ENCODE measurements at places on chromosomes 4 and X.

- peak; percentile 53 for DNase-seq
Observed at GRCh38 chr4:71187404-71188155, 151.2 kb upstream of the SLC4A4 start.

DNA sequence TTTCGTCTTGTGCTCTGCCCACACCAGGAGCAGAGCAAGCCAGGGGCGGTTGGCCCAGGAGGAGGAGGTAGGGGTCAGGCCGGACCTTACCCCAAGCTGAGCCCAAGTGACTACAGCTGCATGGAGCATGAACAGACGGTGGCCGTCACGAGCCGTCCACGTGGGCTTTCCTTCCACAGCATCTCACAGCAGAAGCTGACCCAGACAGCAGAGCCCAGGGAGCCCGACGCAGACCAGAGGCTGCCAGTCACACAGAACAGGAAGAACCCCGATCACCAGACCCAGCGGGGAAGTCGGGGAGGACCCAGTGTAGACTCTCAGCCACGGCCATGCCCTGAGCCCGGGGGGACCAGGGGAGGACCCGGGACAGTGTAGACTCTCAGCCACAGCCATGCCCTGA lies 58.0 kb downstream of the FAM53A start:
- DNase-seq: no peak

GRCh38 chr4:76738086-76738931 lies 159.6 kb downstream of the SOWAHB start:
- DNase-seq: peak; percentile 98

- no peak for DNase-seq
Observed at GRCh38 chr4:170399581-170400293, 310.0 kb upstream of the AADAT start.

GRCh38 chrX:50799531-50799961 lies 14.4 kb downstream of the SHROOM4 start:
- peak; percentile 25 for DNase-seq

- DNase-seq: peak; percentile 86
Observed at GRCh38 chr4:169410839-169411770, 140.3 kb upstream of the SH3RF1 start.

GRCh38 chrX:115344885-115345614 lies 55.5 kb downstream of the LUZP4 start:
- peak; percentile 97 for DNase-seq

DNA sequence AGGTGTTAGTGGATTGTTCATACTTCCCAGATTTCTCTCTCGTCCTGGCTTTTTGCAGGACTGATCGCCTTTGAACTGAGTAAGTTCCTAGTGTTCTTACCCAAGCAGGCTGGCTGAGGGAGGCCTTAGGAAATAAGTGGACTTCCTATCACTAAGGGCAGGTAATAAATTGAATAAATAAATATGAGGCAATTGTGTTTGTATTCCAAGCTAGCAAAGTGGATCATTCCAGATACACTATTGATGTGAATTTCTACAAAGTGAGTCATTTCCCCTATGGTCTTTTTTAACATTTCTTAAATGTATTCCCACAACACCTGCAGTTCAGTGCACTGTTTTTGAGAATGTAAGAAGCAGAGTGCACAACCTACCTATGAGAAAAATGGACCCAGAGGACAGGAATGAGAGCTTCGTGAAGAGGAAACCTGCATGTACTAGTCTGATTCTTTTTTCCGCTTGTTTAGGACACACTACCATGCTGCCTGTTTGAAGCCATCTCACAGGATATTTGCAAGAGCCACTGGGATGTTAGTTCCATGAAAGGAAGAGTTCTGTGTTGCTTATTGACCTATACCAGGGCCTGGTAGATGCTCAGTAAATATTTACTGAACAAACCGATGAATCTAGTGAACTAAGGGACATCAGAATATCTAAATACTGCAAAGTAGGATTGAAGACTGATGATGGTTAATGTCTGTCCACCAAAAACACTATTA lies 29.0 kb upstream of the SMAD1 start:
- DNase-seq: no peak

- no peak for DNase-seq
Observed at GRCh38 chr4:67282749-67283148, 262.6 kb downstream of the CENPC start.

DNA sequence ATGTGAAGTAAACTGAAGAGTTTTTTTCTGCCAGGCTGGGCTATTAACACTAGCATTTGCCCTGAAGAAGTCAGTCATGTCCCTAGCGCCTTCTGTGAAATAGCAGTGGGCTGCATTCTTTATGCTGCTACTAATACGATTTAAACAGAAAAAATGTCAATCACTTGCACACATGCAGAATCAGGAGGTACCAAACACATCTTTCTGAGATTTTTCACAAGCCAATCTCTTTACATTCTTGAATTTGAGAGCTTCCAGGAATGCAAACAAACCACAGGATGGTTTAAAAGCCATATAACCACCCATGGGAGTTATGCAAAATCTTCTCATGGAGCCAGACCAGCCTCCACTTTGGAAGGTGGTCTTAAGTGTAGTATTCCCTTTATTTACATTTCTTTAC lies 220.1 kb downstream of the IQCM start:
- DNase-seq: peak; percentile 5

- peak; percentile 36 for DNase-seq
Observed at GRCh38 chr4:122224348-122224747, 72.2 kb downstream of the BLTP1 start.

DNA sequence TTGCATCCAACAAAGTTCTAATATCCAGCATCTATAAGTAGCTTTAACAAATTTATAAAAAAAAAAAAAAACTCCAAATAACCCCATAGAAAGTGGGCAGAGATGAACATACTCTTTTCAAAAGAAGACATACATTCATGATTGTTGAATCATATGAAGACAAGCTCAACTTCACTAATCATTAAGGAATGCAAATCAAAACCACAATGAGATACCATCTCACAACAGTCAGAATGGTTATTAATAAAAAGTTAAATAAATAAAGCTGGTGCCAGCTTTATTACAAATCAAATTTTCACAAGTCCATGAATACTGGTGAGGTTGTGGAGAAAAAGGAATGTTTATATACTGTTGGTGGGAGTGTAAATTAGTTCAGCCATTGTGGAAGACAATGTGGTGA lies 592.0 kb downstream of the IQCM start:
- DNase-seq: peak; percentile 68

GRCh38 chr4:73245955-73246354 lies 12.6 kb downstream of the ANKRD17 start:
- no peak for DNase-seq

DNA sequence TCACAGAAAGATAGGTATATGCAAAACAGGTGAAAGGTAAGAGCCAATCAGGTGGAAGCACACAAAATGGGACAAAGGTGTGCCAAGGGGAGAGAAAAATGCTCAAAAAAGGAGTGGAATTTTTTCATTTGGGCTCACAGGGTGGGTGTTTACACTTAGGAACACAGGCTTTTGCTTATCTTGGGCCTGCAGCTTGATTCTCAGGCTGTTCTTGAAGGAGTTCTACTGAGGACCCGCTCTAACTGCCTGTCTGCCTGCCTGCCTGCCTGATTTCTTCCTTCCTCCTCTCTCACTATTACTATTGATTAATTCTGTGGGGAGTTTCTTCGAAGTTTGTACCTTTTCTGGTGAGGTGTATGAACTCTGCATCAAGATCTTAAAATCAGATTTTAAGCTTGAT lies 120.3 kb upstream of the CTSO start:
- DNase-seq: no peak

DNA sequence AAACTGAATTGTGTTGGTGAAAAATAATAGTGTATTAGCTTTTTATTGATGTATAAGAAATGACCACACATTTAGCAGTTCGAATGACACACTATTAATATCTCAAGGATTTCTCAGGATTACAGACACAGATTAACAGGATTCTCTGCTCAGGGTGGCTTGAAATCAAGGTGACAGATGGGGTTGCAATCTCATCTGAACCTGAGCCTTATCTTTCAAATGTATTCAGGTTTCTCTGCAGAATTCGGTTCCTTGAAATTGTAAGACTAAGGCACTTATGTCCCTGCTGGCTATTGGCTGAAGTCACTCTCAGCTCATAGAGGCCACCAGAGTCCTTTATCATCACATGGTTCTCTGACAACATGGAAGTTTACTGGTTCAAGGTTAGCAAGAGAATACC lies 1780.1 kb downstream of the ARAP2 start:
- DNase-seq: no peak

GRCh38 chr4:25065932-25066590 lies 35.3 kb upstream of the LGI2 start:
- no peak for DNase-seq

DNA sequence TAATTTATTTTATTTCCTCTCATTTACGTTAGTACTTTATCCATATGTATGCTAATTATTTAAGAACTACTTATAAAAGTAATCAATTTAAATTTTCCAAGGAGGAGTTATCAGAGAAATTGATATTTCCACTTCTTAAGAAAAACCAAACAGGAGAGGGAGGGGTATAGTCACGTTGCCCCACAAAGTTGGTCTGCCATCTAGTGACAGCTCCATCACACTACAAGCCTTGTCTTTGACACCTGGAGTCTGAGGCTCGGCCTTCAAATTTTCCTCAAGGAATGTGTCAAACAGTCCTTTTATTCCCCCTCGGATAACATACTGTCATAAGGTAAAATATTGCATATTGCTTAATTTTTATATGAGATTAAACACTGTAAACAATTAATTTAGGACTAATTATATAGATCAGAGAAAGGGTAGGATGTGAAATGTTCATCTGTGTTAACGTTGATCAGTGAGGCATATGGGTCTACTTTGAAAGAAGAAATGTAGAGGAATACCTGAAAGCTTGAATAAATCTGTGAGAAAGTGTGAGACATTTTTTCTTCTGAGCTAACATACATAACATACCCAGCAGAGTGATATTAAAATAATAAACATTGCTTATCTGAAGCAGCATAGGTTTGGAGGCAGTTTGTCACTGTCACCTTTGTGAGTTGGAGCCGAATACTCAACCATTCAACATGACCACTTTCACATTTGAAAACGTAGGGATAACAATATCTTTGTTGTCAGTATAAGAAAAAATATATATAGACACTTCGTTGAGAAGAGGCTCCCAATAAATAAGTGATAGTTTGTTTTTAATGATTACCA lies 114.4 kb downstream of the GLRA3 start:
- DNase-seq: peak; percentile 45

DNA sequence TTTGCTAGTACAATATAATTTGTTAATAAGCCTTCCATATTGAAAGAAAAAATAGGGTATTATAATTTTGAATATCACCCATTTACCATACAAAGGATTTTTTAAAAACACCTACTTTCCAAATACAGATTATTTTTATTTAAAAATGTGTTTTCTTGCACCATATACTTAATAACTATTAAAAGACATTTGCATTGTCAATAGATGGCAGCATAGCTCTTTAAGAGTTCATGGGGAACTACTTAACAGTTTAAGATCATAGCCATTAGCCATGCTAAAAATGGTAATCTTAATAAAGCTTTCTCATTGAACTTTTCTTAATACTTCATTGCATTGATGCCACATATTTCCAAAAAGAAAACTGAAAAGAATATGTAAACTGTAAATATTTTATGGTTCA lies 1995.9 kb downstream of the C4orf33 start:
- peak; percentile 31 for DNase-seq

DNA sequence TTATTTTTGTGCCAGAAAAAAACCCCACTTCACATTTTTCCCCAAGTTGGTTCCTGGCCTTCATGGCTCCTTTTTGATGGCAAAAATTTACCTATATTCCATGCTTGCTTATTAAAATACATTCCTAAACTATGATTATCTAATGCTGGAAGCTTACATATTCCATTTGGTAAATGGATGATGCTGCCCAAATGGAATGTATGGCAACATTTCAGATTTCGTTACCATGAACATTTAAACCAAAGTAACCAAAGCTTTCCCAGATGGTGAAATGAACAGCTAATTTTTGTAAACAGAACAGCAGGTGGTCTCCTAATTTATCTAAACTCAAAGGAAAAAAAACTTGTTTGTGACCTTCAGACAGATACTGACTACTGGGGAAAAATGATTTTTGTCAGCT lies 110.8 kb upstream of the TEX13A start:
- DNase-seq: peak; percentile 68

GRCh38 chr4:154478547-154478946 lies 13.1 kb downstream of the DCHS2 start:
- DNase-seq: no peak

DNA sequence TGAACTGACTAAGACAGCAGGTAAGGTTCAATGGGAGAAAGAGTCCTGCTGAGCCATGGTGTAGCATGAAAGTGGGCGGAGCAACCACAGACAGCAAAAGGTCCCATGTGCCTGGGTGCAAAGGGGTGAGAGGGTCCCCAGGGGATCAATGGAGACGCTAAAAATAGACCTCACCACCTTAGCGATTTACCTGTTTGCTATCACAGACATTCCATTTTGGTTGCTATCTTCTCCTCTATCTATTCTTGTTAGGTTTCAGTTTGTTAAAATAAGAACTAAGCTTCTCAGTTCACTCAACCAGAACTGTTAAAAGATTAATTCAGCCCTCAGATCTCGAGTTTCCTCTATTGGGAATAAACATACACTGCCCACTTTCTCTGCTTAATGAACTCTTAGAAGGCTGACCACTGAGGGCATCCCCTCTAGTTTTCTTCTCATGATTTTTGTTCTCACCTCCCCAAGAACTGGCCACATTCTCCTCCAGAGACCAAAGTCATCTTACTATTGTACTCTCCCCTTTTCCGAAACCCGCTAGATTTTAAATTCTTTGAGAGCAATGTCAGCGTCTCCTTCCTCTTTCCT lies 136.7 kb downstream of the PARM1 start:
- DNase-seq: no peak

- no peak for DNase-seq
Observed at GRCh38 chrX:115499112-115499805, 61.7 kb upstream of the PLS3 start.

DNA sequence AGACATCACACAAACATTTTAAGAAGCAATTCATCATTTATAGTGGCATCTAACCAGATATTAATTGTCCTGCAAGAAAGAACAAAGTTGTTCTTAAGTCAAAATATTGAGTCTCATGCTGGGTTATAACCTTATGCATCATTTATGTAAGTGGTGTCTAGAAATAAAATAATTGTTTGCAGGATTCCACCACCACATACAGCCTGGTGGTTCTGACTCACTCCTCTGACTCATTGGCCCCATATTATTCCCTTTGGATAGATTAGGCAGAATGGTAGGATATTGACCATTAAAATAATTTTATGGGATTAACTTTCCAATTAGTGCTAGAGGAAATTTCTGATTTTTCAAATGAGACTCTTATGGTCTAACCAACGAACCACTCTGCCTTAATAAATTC lies 384.5 kb downstream of the GRXCR1 start:
- DNase-seq: peak; percentile 68

DNA sequence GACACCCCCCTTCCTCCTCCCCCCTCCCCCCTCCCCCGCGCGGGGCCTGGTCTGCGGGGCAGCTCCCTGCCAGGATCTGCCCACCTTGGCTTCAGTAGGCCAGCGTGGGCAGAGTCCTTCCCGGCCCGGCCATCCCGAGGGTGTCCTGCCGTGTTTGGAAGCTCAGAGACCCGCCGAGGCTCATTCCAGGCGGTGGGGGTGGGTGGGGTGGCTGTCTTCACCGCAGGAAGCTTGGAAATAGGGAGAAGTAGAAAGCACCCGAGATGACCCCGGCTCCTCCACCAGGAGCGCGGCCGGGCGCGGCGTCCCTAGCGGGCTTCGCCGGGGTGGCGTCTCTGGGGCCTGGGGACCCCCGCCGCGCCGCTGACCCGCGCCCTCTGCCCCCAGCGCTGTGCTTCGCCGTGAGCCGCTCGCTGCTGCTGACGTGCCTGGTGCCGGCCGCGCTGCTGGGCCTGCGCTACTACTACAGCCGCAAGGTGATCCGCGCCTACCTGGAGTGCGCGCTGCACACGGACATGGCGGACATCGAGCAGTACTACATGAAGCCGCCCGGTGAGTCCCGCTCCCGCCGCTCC lies 1.6 kb downstream of the NAT8L start:
- no peak for DNase-seq

- peak; percentile 59 for DNase-seq
Observed at GRCh38 chr4:71189471-71189870, 149.3 kb upstream of the SLC4A4 start.
